ENCODE measurements at places on chromosomes 6 and 20.

GRCh38 chr20:62625921-62626547, 16.3 kb upstream of the SLCO4A1 start:
- no peak for DNase-seq

DNA sequence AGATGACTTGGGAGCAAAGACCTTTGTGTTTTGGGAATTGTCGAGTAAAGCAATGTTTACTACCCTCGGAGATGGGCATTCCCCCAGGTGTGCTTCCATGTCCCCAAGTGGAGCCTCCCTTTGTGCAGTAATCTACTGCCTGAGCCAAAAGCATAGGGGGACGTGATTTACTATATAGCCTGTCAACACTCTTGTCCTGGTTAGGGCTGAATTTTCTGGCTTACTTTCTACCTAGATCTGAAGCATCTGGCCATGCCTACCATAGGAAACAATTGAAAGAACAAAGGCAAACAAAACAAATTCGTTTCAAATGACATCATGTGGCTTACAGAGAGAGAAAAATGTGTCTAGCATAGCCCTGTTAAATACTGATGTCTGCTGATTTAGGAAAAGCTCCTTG, 350.6 kb downstream of the SAMD5 start:
- no peak for DNase-seq

DNA sequence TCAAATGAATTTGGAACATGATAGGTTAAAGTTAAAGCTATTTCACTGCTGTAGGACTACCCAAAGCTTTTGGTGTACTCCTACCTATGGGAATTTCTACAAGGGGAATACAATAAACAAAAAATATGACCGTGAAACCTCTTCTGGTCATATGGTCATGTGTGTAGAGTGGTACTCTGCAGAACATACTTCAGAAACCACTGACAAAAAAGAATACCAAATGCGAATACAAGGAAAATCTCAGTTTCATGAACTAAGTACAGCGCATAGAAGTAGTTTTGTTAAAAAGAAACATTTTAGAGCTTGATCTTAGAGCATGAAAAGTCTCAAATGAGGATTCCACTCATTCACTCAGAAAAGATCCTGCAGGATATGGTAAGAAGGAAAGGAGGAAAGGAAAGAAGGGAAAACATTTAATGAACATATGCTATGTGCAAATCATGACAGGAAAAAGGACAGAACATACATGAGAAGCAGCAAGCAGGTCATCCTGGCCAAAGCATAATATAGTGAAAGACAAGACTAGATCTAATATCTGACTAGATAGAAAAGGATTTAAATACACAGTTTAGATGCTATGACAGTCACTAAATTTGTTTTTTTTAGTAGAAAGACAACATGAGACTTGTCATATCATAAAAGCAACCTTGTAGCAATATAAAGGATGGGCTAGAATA, 36.5 kb downstream of the SNX14 start:
- no peak for DNase-seq

GRCh38 chr6:31402324-31403282, 792 bp upstream of the MICA start:
- peak; percentile 16 for DNase-seq

GRCh38 chr6:110449541-110449895, 26.9 kb downstream of the SLC22A16 start:
- DNase-seq = no peak

DNA sequence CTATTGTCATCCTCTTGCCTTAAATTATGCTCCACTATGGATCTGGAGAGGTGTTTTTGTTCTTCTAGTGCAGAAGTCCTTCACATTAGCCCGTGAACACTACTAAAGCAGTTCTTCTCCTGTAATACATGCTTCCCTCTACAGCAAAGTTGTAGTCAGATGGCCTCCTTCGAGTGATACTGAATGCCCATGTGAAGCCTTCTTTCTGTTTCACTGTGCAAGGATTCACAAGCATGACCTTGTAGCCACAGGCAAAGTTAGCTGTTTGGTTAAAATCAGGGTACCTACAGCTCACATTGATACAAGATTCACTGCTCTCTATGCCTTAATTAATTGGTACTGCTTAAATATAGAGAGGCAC, 47.6 kb downstream of the ARHGAP18 start:
- no peak for DNase-seq

DNA sequence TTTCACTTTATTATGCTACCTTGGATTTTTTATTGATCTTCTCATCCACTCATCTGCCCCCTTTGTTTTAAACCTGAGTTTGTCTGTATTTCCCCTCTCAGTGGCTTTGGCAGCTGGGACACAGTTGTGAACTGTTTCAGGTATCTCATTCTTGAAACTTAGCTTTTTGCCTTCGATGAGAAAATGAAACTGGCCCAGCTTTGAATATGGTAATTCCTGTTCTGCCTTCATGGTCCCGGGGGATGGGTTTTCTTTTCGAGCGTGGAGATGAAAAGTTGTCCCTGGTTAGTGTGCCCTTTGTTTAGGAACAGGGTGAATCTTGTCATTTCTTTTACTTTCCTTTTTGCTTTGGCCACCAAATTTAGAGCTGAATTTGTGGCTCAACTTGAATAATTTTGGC, 25.6 kb downstream of the DHX35 start:
- DNase-seq = no peak

DNA sequence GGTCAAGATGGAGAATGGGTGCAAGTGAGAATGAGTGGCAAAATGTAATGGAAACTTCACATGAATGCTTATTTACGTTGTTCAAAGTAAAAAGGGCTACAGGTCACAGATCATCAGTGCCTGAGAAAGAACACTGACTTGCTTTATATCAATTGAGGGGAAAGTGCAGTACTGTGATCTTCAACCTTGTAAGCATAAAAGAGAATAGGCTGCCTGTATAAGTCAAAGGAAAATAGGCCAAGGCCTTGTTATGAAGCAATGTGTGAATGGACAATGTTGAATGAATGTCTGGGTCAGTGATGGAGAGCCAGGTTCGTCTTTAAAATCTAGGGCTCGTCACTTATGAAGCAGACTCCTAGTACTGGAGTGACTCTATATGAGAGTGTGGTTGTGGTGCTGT, 158.6 kb upstream of the NT5E start:
- DNase-seq = no peak

DNA sequence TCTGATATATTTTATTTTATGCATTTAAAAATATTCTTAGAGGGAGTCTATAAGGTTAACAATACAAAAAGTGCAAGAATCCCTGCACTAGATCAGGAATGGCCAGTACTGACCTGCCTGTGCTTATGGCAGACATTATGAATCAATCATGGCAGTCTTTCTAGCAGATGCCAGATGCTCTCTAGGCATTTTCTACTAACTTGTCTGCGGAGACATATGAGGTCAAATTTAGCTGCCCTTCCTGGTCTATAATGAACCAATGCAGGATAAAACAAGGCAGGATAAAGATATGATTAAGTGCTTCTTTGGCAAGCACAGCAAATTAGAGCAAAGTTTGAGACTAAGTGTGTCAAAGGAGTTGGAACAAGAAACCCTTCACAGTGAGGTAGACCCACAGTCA, 46.6 kb upstream of the RNF24 start:
- DNase-seq = no peak

- DNase-seq = no peak
Measured at GRCh38 chr20:2042400-2042799, 48.5 kb upstream of the PDYN start.

- DNase-seq = no peak
Measured at GRCh38 chr6:163370464-163371117, 43.9 kb upstream of the QKI start.

DNA sequence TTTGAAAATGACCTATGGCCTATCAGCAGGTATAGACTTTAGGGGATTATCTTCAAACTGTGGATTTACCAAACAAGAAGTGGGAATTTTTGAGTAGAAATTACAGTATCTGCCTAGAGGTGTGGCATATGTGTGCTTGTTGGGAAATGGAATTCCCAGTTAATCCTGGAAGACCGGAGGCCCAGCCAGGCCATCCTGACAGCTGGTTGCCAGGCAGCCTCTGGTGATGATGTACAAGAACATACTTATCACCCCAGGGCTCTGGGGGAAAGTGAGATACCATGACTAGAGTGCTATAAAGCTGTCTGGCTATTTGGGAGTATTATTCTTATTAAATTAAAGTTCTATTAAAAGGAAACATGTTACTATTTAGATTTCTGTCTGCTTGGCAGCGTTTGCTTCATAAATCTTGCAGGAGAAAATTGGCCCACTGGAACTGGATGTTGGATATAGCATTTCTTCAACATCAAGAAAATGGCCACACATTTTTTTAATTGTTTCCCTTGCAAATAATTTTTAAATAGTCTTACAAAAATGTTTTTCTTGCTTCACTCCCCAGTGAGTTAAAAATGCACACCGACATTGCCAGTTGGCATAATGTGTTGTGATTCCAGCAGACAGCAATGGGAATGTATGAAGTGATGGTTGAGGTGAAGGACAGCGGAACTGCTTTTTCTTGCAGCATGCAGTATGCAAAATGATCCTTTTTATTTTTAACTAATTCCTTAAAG, 187.8 kb downstream of the MYLK4 start:
- DNase-seq = no peak

- DNase-seq = no peak
Measured at GRCh38 chr6:168690271-168690670, 249.3 kb downstream of the SMOC2 start.

- DNase-seq = no peak
Measured at GRCh38 chr6:21164768-21165326, 428.7 kb upstream of the SOX4 start.

- DNase-seq = no peak
Measured at GRCh38 chr6:170047823-170048222, 243.1 kb downstream of the DLL1 start.

DNA sequence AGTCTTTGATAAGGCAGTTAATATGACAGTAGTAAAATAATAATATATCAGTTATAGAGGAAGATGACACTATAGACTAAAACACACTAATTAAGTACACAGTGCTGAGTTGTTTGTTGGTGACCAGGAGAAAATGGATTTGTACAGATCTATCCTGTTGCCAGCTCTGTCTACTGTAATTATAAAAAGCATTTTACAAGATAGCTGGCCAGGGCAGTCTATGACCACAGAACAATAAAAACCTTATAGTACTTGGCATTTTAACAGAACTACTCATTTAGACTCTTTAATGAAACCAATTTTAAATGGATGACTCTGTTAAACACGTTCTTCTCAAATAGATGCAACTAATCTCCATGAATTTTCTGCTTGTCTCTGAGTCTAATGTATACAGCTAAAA, 367.5 kb downstream of the BTBD9 start:
- no peak for DNase-seq

DNA sequence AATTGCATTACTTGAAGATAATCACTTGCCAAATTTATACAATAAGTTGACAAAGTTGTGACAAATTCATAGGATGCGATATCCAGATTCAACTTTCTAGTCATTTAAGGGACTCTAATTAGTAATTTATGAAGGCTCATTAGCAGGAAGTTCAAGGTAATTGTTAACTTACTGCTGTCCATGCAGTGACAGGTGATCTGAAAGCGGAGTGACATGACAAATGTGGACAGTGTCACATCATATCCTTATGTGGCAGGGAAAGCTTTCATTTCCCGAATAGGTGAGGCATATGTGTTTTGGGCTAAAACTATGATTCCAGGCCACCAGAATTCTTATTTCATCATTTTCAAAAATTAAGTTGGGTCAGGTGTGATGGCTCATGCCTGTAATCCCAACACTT, 115.9 kb upstream of the BMP2 start:
- no peak for DNase-seq

DNA sequence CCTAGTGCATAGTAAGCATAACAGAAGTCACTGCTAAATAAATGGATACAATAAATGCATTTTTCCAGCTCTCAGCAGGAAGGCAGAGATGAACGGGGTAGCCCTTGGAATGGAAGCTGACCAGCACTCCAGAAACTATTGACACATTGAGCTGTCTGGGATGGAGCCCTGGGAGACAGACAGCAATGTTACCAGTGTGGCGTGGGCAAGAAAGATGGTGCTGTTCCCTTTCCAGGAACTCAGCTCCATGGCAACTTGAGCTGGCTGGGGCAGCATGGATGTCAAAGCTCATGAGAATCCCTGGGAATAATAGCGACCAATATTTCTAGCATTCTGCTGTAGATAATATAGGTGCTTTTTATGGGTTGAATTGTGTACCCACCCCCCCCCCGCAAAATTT, 104.3 kb upstream of the PTPRT start:
- no peak for DNase-seq

DNA sequence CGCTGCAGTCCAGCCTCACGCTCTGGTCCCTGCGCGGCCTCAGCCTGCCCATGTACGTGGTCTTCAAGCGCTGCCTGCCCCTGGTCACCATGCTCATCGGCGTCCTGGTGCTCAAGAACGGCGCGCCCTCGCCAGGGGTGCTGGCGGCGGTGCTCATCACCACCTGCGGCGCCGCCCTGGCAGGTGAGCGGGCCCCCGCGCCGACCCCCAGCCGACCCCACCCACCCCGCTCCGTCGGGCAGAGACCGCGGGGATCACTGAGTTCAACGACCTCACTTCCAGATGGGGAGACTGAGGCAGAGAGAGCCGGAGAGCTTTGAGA, 545 bp downstream of the SLC35D3 start:
- DNase-seq = no peak

- no peak for DNase-seq
Measured at GRCh38 chr20:17786221-17786718, 86.5 kb downstream of the BANF2 start.

DNA sequence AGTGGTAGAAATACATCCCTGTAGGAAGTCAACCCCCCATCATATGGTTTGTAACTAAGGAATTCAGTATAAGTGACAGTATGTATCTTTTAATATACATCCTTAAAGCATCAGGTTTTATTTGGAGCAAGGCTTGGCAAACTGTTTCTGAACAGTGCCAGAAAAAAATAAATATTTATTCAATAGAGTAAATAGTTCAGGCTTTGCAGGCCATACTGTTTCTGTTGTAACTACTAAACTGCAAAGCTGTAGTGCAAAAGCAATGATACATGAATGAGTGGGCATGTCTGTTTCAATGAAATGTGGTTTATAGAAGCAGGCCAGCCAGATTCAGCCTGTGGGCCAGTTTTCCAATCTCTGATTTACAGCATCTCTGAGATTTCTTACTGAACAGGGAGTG, 977 bp downstream of the MEI4 start:
- DNase-seq = no peak

GRCh38 chr6:137148306-137149034, 25.0 kb downstream of the IL22RA2 start:
- no peak for DNase-seq

DNA sequence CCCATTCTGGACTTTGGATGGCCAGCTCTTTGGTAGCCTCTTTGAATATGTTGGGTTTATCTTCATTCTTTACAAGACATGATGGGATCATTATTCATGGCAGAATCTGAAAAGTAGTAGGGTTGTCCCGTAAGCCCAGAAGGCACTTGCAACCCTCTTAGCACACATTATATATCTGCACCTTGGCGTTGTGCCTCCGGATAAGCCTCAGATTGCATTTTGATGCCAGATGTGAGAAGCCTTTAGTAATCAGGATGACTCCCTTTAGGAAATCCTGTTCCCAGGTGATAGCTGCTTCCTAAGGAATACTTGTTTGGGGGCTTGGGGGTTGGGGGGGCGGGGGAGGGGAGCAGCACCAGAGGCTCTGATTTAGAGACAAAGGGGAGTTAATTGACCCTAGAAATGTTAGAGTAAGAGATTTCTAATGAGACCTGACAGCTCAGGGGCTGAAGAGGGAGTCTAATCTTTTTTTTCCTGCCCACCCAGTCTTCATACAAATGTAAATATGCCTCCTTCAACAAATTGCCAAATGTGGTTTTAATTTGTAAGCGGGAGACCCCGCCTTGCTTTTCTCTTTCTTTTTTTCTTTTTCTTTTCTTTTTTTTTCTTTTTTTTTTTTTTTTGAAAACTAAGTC, 55.1 kb downstream of the JAG1 start:
- no peak for DNase-seq

All from stimulated activated CD4-positive, alpha-beta T cell treated with anti-CD3 and anti-CD28 coated beads, Interleukin-1b, Interleukin-23, amount 100 ng/mL, for 4 hours (primary cell).